GM10248 (cell line): ENCODE measurements at places on chromosomes 5 and 9.

GRCh38 chr5:80781356-80781755, 126.6 kb upstream of the DHFR start:
- no peak for DNase-seq

- no peak for DNase-seq
These were observed 2.2 kb downstream of the FBXL7 start for GRCh38 chr5:15502208-15502607.

DNA sequence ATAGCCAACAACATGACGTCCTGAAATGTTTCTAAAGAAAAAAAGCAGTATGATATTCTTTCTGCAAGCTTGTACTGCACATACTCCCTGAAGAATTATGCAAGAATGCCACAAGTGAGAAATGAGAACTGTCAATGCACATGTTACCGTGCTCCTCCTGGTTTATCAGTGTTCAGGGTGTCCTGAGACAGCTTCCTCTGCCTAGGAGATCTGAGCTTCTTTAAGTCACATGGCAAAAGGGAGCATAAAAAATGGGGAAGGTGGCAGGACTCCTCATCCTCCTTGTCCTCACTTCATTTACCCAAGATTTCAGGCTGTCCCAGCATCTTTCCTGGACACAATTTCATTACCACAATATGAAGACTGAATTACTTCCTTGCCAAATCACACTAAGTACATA, 238.2 kb downstream of the GLIS3 start:
- DNase-seq: no peak

GRCh38 chr9:2336055-2336454, 285.5 kb upstream of the VLDLR start:
- DNase-seq: no peak

DNA sequence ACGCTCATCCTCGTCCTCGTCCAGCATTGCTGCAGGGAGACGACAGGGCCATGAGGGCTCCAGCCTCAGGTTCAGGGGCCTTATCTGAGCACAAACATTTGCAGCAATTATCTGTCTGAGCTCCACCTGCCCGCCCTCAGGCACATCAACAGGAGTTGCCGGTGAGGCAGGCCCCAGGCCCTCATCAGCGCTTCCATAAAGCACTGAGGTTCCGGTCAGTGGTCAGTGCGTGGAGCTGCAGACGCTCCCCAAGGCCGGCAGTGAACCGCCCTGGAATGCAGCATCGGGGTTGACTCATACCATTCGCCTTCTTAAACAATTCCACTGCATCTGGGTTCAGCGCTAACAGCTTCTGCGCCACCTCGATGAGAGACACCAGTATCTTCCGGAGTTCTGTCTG, 15.2 kb downstream of the UBAC1 start:
- no peak for DNase-seq

DNA sequence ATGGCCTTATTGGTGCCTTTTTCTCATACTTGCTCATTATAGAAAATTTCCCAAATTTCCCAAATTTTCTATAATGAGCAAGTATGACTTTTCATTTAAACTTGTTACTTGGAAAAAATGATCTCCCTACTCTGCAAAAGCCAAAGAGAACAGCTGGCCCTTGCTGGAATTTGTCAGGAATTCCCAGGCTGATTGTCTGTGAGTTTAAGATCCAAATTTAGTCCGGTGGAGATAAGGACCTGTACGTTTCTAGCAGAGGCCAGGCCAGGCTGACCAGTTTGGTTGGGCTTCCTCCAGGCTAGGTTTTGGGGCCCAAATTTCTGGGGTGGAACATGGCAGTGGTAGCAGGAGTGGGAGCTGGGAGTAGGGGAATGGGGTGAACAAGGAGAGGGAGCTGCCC, 51.9 kb downstream of the NEURL1B start:
- DNase-seq: no peak

GRCh38 chr5:53161876-53162275, 52.3 kb upstream of the MOCS2 start:
- no peak for DNase-seq

DNA sequence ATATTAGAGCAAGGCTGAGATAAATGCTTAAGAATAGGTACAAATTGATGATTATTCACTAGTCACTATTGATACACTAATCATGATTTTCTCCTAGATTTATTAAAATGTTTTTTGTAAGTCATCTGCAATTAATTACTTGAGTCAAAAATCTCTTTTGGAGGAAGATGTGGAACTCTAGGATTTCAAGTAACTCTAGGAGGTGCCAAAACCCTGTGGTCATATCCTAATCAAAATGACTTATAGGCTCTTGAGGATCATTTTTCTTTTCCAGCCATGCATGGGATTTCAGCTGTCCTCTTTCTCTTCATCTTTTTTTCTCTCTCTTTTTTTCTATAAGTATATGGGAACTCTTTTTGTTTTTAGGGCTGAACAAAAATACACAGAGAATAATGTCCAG, 141.8 kb upstream of the CD180 start:
- no peak for DNase-seq

DNA sequence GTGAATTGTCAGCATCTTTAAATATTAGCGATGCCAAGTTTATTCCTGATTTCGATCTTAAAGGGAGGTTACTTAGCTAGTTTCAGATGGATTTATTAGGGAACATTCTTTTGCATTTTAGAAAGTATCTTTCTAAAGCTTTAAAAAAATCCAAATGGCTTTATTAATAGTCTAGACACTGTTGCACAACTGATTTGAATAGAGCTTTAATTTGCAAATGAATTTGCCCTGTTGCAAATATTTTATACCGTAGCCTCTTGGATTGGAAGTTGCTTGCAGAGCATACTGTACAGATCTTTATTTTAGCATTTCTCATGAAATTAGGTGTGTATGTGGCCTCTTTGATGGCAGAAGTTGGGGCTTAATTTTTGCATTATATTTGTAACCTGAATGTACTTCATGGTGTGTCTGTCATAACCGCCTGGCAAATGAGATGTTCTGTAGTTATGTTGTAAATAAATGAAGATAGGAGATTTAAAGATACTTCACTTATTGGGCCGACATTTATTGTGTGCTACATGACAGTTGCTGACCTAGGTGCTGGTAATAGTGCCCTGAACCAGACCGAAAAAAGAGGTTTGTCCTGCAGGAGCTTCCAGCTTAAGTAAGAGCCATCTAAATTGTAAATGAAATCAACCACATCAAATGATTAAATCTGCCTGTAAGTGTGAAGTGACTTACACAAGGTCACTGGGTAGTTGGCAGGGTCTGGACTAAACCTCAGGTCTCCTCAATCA, 1.8 kb downstream of the TCERG1 start:
- no peak for DNase-seq

DNA sequence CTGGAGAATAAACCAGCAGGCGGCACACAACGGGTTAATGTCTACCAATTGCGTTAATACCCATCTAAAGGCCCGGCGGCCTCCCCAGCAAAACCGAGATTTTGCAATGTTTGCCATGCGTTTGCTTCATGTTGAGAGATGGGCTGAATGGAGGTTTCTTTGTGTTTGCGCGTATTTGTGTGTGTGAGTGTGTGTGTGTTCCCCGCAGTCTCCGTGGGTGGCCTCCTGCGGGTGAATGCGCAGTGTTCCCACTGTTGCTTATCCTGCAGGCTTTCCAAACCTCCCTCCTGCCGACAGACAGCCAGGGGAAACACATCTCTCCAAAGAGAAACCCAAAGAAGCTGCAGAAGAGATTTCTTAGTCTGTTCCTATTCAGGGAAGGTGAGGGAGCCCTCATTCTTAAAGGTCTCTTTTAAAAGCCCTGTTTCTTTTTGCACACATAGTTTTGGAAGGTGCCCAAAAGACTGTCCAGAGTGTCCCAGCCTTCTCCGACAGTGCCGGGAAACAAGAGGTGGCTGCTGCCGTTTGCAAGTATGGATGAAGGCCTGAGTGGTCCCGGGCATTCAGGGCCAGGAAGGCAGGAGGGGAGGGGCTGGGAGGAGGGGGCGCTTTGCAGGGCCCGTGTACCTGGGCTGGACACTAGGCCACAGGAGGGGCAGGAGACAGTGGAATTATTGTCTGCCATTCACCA, 103.8 kb upstream of the ERCC6L2 start:
- DNase-seq: no peak

- no peak for DNase-seq
These were observed 81.7 kb upstream of the SMC5 start for GRCh38 chr9:70177121-70177520.

DNA sequence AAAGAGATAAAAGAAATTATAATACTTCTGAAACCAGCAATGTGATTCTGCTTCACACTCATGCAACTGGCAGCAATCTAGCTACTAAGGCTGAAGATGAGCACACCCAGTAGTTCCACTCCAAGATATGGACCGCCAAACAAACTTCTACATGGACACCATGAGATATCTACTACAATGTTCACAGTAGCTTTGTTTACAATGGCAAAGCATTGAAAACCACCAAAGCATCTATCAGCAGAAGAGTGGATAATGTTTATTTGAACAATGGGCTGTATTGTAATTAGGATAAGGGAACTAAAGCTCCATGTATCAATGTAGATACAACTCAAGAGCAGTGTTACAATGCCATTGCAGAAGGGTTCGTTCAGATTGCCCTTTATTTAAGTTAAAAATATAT, 91.2 kb upstream of the ERBIN start:
- no peak for DNase-seq

GRCh38 chr5:138402640-138403039, 36.2 kb upstream of the REEP2 start:
- peak; percentile 38 for DNase-seq

DNA sequence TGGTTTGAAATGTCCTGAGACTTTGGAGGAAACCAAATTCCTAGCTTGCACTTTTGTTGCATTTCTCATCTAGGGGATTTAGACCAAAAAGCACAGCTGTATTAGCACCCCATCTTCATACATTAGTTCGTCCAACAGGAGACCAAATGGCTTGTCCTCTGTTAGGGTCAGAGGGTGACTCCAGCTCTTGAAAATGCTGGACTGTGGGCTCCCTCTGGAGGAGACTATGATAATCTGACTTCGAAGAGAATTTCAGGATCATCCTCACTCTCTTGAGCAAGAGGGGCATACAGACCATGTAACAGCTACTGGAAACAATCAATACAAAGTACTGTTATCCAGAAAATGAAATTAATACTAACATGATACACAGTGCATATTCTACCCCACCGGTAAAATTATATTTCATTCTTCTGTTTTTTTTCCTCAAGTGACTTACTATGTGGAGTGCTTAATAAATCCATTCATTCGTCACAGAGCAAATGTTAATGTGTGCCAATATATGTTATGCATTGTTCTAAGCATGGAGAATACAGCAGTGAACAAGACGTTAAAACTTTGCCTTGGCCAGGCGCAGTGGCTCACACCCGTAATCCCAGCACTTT, 63.7 kb upstream of the PPP2CA start:
- DNase-seq: peak; percentile 62

DNA sequence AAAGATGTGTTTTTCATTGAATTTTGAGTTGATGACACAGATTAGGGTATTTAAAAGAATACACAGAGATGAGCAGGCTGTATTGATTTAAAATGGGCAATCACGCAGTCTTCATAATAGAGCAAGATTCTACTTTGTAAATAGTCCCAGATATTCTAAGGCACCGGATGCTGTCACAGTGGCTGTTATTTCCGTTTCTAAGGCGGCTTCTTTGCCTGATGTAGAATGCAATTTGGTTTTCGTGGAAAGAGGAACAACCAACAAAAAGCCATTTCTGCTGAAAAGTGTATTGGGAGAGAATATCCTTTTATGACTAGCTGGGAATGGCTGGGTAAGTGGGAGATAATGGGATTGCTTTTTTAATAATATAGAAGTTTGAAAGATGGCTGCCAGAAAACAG, 17.5 kb downstream of the PRKACG start:
- DNase-seq: no peak

DNA sequence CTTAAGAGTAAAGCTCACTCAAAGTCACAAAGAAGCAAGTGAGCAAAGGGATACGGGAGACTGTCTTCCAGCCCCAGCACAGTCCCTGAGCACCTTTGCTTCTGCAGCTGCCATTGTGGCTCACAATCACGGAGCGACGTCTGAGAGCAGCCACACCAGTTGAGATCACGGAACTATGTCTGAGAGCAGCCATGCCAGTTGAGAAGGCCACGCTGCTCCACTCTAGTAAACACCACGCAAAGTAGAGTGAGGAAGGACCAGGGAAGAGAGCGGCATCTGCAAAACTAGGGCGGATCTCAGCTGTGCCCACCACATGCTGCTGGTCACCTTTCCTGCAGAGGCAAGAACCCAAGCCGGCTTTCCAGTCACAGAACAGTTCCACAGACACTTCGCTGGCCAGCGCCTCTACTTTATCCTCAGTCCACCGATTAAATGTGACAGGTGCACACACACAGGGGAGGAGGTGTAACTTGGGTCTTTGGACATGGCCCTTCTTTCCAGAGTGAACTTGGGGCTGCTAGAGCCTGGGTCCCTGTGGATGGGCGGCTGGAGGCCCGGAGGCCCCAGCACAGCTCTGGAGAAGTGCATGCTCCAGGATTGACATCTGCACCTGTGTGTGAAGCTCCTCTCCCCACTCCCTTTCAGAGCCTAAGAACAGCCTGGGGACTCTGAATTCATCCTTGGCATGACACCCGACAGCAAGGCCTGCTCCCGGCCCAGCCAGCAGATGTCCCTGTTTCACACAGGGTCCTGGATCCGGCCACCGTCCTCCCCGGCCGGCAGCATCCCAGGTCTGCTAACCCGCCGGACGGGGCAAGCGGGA, 324.9 kb upstream of the IRX4 start:
- DNase-seq: no peak

DNA sequence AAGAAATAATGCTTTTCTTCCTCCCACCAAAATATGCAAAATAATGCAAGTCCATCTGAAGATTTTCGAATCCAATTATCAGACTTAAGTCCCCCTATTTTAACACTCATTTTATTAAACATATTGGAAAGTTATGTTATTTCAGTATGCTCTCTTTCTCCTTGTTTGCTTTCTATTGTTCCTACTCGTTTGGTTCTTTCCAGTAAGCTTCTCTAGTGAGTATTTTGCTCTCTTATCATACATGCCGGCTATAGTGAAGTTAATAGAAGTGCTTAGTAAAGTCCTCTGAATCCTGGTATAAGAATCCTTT, 517 bp downstream of the ALDH1A1 start:
- DNase-seq: no peak

DNA sequence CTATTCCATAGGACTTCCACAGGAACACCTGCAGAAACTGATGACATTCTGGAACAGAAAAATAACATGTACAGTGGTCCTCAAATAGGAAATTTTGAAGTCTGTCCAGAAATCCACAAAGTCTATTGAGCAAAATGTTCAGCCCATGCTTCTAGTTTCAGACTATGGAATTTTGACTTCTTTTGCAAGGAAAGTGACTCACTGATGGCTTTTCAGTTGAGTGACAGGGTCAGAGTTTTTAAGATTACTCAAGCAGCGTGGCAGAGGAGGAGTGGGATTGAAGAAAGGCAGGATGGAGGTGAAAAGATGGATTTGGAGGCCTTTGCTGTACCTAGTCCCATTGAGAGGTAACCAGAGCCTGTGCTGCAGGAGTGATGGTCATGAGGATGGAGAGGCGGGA, 151.5 kb downstream of the GOLPH3 start:
- no peak for DNase-seq

GRCh38 chr9:133419005-133419404, 1.2 kb upstream of the REXO4 start:
- DNase-seq: no peak

DNA sequence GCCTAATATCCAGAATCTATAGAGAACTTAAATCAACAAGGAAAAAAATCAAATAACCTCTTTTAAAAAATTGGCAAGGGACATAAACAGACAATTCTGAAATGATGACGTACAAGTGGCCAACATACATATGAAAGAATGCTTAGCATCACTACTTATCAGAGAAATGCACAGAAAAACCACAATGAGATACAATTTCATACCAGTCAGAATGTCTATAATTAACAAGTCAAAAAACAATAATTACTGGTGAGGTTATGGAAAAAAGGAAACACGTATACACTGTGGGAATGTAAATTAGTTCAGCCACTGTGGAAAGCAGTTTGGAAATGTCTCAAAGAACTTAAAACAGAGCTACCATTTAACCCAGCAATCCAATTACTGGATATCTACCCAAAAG, 1192.0 kb downstream of the CDH12 start:
- DNase-seq: no peak
